ENCODE measurements at places on chromosomes 16 and 17.
A peak's percentile ranks its signal among the peaks of the same experiment; 100 is the strongest.

DNA sequence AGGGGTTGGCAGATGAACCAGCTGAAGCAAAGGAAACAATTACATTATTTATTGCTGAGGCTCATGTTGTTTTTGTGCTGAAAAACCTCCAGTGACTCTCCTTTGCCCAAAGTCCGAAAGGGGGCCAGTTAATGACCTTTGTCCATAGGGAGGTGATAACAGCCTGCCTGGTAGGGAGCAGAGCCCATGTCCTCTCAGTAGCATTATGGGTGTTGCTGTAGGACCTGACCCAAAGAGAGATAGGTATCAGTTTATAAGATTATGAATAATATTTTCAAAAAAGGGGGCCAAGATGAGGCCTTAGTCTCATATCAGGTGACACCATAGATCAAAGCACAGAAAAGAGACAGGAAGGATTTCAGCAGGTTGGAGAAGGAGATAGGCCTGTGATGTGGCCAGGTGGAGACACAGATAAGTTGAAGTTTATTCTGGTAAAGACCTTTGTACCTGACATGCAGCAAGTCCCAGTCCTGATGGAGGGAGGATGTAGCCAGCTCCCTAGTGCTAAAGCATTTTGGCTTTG is 55.1 kb downstream of the CENPV start:
- DNase-seq, result no peak

DNA sequence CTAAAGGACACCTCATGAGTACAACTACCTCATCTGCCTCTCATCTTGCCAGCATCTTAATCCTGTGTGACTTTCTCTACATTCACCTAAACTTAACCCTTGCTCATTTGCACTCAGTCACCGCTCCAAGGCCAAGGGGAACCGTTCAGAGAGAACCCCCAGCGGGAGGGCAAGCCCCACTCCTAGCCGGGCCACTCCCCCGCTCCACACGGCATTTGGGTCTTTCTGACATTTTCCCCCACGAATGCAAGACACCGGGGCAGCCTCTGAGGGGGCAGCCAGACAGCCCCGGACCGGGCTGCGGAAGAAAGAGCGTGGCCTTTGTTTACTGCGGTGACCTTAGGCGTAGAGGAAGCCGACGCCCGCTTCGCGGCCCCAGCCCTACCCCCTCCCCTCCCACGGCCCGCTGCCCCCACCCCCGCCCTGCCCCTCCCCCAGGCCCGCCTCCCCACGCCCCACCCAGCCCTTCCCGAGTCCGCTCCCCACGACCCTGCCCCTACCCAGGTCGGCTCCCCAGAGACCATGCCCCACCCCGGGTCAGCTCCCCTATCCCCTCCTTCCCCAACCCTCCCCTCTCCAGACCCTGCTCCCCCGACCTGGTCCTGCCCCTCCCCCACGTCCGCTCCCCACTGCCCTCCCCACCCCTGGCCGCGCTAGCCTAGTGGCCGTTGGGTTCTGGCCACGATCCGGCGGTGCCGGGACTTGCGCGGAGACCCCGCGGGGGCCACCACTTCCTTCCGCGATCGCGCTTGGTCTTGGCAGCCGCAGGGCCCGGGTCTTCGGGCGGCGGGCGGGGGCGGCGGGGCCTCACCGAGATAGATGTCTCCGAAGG is 789 bp downstream of the CSNK1D start:
- DNase-seq, result peak; percentile 18

- DNase-seq, result no peak
Measured at GRCh38 chr17:73356561-73357170, 44.9 kb upstream of the CDC42EP4 start.

DNA sequence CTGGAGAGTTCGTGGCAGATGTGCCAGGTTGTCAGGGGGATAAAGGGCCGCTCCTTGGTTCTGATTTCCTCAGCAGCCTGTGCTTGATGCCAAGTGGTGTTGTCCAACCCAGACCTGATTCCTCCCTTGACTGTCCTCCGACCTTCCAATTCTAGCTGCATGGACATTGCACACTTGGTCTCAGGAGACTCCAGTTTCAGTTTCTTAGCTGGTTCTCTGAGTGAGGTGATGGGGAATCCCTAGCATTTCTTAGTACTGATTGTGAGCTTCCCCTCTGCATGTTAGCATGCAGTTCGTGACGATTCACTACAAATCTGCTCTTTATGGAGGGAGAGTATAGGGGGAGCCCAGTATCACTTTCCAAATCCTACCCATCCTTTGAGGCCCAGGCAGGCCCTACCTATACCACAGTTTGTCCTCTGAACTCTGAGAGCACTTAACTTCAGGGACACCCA is 12.4 kb upstream of the CCR7 start:
- no peak for DNase-seq

DNA sequence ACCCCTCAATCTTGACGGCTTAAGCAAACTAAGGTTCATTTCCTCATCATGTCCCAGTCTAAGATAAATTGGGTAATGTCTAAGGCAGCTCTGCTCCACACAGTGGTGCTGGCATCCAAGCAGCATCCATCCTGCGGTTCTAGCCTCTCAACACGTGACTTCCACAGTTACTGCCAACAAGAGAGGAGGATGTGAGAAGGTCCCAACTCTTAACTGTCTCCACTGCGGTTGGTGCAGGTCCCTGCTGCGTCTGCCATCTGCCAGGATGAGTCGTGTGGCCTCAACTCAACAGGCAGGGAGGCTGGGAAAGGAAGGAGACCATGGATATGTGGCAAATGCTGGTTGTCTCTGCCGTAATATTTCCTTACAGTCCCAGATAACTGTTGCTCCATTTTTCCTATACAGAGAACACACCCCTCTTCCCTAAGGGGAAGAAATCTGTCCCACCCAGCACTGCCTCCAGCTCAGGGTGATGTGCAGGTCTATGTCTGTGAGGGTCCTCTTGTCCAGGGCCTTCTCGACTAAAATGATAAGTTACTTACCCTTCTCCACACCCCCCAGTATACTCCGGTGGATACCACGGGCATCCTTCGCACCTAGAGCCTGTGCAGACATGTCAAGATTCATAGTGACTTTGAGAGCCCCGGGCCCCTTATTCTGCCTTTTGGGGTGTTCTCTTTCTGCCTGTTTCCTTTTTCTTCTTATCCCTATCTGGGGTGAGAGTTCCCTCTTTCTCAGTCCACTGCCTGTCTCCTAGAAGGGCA is 64.7 kb downstream of the KCNJ18 start:
- DNase-seq, result no peak

GRCh38 chr16:6947291-6947690 is 385.4 kb upstream of the RBFOX1 start:
- no peak for DNase-seq

- peak; percentile 41 for DNase-seq
Measured at GRCh38 chr17:9115214-9116191, 94.2 kb downstream of the NTN1 start.

- DNase-seq, result no peak
Measured at GRCh38 chr16:68478526-68479250, 30.4 kb upstream of the SMPD3 start.

GRCh38 chr16:52543654-52544053 is 3.3 kb downstream of the TOX3 start:
- DNase-seq, result no peak

- DNase-seq, result peak; percentile 45
Measured at GRCh38 chr17:10646392-10646990, 10.6 kb downstream of the MYH3 start.

- DNase-seq, result no peak
Measured at GRCh38 chr17:81332914-81333528, 37.9 kb upstream of the SLC38A10 start.

GRCh38 chr17:43676471-43676870 is 14.7 kb upstream of the MEOX1 start:
- no peak for DNase-seq

GRCh38 chr17:8041249-8041928 is 2.5 kb downstream of the ALOX15B start:
- DNase-seq, result no peak

- DNase-seq, result no peak
Measured at GRCh38 chr16:62089715-62090114, 53.5 kb upstream of the CDH8 start.

DNA sequence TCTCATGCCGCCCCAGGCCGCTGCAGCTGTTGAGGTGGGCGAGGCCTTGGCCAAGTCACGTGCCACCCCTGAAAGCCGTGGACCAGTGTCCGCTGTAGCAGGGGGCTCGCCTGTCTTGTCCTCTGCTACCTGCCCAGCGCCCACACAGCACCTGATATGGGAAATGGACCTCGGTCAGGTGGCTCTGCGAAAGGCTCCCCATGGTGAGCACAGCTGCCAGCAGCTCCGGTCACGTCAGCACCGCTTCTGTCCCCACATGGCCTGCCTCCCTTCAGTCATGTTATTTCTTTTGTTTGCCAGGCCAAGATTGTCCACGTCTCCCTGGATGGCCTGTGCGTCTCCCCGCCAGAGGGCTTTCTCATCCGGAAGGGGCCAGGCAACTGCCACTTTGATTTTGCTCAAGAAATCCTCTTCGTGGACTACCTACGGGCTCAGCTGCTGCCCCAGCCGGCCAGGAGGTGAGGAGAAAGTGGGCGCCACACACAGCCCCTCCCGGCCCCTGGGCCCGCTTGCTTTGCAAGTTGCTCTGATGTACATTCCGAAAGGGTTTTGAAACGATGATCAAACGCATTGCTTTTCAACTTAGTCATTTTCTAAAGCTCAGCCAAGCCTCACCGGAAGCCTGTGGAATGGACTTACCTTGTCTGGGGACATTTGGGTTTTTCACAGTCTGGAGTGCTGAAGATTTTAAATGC is 219.8 kb downstream of the KATNIP start:
- no peak for DNase-seq

DNA sequence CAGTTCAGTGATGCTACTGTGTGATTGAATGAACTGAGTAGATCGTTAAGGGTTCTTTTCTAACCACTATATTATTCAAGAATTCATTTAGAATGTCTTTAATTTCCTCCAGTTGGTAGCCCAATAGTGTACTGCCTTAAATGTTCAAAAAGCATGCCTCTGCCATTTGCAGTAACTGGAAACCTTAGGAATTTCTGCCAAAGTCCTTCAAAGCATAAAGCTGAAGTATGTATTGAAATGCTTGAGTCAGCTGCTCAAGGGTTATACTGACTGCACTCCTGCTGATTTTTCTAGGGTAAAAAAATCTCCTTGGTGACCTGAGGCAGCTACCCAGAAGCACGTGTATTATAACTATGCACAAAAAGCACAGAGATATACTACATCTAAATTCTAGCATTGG is 56.5 kb downstream of the SNTB2 start:
- no peak for DNase-seq

DNA sequence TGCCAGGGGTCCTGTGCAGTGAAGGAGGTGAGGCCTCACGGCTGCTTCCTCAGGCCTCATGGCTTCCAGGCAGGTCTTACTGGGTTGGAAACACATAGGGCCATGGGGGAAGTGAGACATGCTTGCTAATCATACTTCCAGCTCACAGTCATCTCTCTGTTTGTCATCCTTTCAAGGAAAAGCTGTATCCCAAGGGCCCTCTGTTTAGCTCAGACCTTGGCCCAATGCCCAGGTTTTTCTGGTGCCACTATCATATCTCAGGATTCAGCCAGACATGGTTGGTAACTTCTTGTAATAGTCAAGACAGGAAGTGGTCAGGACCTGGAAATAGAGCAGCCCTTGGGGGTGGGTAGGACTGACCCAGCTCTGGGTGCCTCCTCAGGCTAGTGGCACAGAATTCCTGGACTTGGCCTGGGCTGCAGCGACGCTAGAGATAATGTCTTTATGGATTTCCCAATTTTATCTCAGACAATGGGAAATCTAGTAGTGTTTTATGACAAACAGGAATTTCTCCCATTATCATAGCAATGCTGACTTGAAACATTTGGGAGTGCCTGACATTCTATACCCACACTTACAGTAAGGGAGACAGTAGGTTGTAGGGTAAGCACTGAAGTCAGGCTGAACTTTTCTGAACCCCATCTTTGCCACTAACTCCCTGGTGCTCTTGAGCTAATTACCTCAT is 13.5 kb upstream of the ITGB3 start:
- DNase-seq, result no peak

- DNase-seq, result peak; percentile 23
Measured at GRCh38 chr17:62653002-62653825, 25.7 kb downstream of the MRC2 start.

DNA sequence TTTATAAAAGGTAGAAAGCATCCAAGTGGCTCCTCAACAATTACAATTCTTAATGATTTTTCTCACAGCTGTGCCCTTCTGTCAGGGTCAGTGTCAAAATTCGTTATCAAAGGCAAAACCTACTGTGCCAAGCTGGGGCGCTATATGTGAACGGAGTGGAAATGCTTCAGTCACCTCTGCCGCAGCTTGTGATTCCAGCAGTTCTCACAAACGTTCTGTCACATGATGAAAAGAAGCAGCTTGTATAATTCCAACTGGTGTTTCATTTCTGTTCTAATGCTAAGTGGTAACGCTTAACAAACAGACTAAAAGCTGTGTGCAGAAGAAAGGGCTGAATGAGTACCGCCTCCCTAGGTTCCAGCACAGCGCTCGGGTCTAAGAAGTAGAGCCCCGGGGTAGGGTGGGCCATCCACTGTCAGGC is 14.2 kb downstream of the PLD6 start:
- no peak for DNase-seq

- DNase-seq, result no peak
Measured at GRCh38 chr17:66791347-66791746, 43.6 kb upstream of the CACNG5 start.

GRCh38 chr16:73113336-73113735 is 65.4 kb upstream of the ZFHX3 start:
- DNase-seq, result no peak

DNA sequence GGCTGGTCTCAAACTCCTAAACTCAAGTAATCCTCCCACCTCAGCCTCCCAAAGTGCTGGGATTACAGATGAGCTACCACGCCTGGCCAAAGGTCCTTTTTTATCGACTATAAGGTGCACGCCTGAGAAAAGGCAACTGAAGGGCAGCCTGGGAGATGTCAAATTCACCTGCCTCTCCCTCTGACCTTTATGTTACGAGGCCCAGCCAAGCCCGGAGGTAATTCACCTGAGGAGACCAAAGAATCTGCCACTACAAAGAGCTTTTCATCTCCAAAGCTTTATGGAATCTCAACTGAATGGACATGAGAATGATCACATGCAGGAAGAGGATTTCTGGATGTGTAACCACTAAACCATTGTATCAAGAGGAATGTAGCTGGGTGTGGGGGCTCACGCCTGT is 37.2 kb downstream of the LYRM1 start:
- no peak for DNase-seq

DNA sequence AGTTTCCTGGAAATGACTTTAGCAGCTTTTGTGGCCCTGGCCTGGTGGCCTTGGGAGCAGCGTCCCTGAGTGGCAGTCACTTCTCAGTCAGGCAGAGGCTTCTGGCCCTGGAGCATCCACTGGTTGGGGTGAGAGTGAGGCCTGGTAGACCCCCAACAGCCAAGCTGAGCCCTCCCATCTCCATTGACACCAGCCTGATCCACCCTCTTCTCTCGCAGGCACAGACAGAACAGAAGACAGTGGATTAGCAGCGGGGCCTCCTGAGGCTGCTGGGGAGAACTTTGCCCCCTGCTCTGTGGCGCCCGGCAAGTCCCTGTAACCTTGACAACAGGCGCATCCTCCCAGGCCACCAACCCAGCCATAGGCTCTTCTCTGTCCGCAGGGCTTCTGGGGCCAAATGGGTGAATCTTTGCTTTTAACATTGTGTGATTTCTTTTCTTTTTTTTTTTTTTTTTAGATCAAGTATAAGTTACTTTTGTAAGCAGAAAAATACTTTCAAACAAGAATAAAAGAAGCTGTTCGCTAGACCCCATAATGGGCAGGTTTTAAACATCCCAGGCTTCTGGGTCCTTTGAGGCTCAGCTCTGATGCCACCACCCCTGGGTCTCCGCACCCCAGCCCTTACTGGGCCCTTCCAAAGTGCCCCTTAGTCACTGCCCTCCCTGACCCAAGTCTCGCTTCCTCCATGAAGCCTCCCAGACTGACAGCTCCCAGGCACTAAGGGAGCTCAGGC is 12.7 kb upstream of the FLYWCH1 start:
- no peak for DNase-seq
